ENCODE measurements at places on chromosomes 13 and 19.

- DNase-seq: no peak
Measured at GRCh38 chr13:39957868-39958677, 302.6 kb downstream of the COG6 start.

GRCh38 chr13:82356667-82357410 is 1525.4 kb downstream of the SLITRK1 start:
- DNase-seq: no peak

GRCh38 chr19:46927106-46927505 is 66.3 kb downstream of the ARHGAP35 start:
- no peak for DNase-seq

DNA sequence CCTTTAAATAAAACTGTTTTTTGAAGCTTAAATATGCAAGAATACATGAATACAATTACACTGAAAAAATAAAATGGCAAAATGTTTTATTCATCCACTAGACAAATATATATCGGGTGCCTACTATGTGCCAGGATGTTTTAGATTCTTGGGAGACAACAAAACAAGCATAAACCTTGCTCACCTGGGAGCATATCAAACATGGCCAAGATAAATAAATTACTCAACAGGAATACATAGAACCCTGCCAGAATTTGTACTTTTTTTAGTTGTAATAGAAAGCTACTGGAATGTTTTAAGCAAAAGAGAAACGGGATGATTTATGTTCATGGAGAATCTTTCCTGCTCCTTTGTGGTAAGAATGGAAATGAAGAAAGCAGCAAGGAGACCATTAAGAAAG is 2358.5 kb upstream of the PCDH20 start:
- DNase-seq: no peak

DNA sequence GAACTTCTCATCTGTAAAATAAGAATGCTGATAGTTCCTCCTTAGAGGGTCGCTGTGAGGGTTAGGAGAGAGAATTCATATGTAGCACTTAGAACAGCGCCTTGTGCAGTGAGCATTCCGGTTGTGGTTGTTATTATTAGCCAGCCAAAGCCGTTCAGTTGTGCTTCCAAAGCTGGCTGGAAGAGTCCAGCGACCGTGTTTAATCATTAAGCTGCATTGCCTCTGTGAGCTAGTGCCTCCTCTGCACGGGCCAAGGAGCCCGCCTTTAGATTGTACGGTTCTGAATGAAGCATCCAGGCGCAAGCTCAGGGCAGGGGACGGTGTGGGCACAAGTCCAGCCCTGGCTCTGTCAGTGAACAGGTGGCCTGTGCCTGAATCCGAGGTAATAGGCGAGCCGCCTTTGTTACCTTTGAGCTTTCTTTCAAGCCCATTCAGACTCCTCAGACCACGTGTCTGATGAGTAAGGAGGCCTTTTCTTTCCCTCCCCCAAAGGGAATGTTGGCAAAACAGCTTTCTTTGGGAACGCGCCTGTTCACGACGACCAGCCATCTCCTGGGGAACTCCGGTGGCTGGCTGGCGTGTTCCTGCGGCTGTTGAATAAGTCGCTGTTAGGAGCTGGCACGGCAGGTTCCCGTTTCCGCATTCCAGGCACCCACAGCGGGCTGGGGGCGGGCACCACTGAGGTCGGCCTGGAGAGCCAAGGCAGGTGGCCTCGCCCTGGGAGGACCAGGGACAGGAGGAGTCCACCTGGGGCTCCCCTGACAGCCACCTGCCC is 25.1 kb downstream of the SIPA1L3 start:
- DNase-seq: no peak

- DNase-seq: no peak
Measured at GRCh38 chr19:4371247-4372164, 28.1 kb downstream of the MPND start.

- DNase-seq: no peak
Measured at GRCh38 chr13:94659598-94659946, 52.8 kb downstream of the SOX21 start.

GRCh38 chr19:18484992-18485391 is 36.9 kb downstream of the ELL start:
- no peak for DNase-seq

DNA sequence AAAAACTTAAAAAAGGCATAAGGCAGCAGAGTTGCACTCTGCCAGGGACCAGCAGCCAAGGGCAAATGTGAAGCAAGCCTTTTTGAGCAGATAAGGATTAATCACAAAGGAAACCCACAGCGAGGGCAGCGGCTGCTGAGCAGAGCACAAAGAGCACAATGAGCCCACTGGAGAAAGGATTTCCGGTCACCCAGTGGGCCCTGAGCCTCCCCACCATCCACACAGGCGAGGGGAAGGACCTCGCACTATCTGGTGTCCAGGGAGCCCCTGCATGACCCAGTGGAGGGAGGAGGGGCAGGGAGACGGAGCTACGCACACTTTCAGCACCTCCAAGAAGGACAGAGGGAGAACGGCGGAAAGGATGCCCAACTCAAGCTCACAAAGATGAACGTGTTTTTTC is 40.0 kb downstream of the COL4A1 start:
- no peak for DNase-seq

GRCh38 chr13:27252467-27252866 is 1.1 kb downstream of the RPL21 start:
- no peak for DNase-seq

DNA sequence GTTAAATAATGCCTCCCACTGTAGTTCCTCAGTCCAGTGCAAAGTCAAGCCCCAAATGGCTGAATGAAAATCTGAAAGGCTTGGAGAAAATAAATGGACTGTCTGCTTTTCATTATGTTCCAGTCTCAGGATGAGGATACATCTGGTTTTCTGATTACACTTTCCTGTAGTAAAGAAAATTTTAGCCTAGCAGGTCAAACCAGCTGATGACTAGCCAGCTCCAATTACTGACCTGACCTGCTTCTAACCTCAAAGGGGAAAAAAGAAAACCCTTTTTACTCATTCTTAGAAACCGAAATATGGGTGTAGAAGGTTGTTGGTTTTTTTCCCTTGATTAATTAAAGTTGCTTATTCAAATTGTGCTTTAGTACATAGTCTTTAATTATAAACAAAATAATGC is 418.4 kb downstream of the EFNB2 start:
- no peak for DNase-seq

- no peak for DNase-seq
Measured at GRCh38 chr13:99390601-99391000, 83.4 kb upstream of the GPR183 start.

DNA sequence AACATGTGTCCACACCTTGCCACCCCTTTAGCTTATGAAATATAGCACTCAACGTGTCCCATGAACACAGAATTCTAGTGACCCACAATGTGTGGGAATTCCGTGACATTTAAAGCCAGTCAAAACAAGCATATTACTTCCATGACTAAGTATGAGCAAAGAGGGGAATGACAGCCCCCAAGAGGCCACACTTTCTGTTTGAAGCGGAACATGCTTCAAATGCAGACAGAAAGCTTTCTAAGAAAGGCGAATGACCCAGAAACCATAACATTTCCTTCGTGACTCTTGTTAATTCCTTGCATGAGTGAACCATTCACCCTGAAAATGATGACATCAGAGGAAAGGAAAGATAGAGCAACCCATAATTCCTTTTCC is 122.0 kb upstream of the FNDC3A start:
- DNase-seq: no peak

DNA sequence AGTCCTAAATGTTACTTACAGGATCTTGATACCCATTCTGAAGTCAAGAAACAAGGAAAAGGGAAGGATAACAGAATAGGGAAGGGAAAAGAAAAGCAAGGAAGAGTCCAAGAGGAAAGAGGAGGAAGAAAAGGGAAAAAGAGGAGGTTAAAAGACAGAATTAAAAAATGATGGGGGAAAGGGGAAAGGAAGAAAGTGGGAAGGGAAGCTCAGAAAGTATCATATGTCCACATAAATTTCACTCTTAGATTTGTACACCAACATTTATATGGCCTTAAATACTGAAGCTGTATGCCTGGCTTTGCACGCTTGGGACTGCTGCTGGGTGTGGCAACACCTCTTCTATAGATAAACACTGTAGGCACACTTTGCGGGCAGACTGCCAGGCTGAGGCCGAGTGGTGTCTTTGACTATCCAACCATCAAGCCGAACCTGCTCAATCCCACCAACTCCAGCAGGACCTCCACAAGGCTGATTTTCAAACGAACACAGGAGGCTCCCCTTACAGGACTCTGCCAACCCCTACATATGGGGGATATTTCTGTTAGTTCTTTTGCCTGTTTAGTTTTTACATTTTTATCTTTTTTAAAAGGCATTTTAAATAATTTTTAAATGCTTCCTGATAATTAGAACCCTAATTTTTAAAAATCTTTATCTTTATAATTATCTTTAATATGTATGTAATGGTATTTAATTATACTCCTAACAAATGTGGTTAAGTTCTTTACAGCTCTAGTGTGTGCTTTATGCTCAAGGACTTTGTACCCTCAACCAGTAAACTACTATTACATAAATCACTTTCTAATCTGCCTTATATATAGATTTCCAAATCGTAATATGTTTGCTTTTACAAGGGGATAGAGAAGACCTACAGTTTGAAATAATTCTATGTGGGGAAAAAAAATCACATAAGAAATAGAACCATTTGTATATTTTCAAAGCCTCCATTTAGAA is 154.2 kb downstream of the DIAPH3 start:
- no peak for DNase-seq

GRCh38 chr13:94395860-94396259 is 83.6 kb downstream of the DCT start:
- DNase-seq: no peak

- no peak for DNase-seq
Measured at GRCh38 chr19:18002347-18002850, 5.6 kb upstream of the ARRDC2 start.

DNA sequence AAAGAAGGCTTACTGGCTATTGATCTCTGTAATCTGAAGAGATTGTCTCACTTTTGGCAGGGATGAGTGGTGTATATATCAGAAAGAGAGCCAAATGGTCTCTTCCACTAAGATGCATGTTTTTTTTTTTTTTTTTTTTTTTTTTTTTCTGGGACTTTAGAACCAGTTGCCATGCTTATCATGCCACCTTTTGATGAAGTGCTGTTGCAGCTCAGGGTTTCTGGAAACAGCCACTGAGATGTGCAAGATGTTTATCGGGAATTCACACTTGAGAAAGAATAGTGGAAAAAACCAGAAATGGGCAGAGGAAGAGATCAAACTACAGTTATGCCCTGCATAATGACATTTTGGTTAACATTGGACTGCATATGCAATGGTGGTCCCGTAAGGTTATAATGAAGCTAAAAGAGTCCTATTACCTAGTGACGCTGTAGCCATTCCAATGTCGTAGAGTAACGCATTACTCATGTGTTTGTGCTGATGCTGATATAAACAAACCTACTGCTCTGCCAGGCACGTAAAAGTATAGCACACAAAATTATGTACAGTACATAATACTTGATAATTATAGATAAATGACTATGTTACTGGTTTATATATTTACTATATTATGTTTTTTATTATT is 121.0 kb downstream of the KLF5 start:
- no peak for DNase-seq

DNA sequence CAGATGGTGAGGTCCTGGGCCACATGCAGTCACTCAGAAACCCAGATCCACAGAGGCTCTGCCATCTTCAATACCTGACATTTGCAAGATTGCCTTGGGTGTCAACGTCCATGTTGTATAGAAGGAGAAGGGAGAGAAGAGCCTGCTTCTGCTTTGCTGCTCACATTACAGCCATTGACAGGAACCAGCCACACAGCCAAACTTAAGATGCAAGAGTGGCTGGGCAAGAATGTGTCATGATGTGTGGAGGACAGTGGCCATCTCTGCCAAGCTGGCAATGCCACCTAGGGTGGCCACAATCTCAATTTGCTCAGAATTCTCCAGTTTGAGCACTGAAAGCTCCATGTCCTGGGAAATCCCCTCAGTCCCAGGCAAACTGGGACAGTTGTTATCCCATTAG is 25.9 kb upstream of the SERPINE3 start:
- DNase-seq: no peak

DNA sequence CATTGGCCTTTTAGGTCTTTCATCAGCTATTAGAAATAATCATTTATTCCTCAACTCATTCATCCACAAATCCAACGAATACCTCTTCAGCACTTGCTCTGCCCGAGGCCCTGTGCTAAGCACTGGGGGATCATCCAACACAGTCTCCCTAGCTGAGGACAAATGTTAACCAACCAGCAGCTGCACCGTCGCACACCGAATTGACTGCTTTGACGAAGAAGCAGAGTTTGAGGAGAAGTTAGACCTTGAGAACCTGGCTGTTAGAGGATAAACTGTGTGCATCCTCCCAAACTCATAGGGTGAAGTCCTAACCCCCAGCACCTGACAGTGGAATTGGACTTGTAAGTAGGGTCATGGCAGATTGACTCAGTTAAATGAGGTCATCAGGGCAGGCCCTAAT is 170.9 kb downstream of the USP12 start:
- no peak for DNase-seq

DNA sequence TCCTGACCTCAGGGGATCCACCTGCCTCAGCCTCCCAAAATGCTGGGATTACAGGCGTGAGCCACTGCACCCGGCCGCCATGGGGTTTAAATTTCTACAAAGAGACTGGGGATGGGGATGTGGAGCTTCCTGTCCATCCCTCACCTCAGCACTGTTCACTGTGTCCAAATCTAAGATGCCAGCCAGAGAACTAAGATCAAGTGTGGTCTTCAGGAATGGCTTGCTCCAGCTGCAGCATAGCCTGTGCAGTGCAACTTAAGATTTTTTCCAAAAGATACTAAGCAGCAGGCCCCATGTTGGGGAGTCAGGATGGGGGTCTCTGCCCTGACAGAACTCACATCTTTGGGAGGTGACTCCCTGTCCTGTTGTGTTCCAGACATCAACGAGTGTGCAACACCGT is 9.3 kb downstream of the ADGRE5 start:
- DNase-seq: no peak

GRCh38 chr13:112358156-112358555 is 18.0 kb upstream of the SPACA7 start:
- no peak for DNase-seq

- DNase-seq: no peak
Measured at GRCh38 chr13:98976338-98976737, 1.5 kb downstream of the DOCK9 start.

DNA sequence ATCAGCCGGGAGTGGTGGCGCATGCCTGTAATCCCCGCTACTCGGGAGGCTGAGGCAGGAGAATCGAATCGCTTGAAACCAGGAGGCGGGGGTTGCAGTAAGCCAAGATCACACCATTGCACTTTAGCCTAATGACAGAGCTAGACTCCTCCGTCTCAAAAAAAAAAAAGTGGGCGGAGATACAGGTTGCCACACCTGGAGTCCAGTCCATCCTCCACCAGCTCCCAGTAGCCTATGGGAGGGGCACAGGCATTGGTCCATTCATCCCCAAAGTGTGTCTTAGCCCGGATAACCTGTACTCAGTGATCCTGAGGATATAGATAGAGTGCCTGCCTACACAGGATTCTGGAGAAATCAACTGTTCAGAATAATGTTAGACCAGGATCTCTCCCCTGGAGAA is 3.4 kb upstream of the DOT1L start:
- no peak for DNase-seq

- DNase-seq: no peak
Measured at GRCh38 chr13:112895521-112896465, 73.2 kb upstream of the MCF2L start.

- no peak for DNase-seq
Measured at GRCh38 chr13:100089465-100090032, 656 bp downstream of the PCCA start.

- no peak for DNase-seq
Measured at GRCh38 chr13:41590122-41590521, 132.8 kb downstream of the RGCC start.

- peak; percentile 27 for DNase-seq
Measured at GRCh38 chr19:1945899-1946298, 4.9 kb downstream of the CSNK1G2 start.
